ELR (cell line): ENCODE measurements at places on chromosomes 6 and 20.

DNA sequence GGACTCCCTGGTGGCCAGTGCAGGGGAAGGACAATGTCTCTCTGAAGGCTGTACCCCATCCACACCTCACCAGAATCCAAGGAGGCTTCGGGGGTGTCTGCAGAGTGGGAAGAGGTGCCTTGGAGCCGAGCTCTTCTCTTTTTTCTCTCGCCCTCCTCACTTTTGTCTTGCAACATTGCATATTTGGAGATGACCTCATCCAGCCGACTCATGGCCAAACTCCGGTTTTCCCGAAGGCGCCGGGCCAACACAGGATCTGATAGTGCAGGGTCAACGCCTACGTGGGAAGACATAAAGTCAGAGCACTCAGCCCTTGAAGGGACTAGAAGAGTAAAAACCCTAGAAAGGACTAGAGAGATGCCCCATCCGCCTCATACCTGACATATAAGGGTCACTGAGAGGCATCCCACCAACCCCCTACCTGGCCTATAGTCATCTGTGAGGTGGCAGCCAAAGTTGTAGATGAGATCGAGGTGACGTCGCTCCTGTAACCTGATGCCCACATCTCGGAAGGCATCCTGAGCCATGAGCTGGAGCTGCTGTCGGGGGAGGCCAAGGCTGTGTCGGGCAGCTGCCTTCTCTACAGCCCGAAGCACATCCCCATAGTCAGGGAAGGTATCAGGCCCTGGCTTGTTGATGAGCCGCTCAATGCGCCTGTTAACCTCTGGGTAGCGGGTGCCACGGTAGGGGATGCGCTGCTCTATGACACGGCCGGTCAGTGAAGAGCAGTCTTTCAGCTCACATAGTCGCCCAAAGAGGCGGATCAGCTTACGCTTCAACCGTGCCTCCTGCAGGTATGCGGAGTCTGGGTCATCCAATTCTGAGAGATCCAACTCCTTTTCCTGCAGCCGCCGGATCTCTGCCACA lies 3.0 kb upstream of the ZBTB22 start:
- DNase-seq: peak; percentile 97

DNA sequence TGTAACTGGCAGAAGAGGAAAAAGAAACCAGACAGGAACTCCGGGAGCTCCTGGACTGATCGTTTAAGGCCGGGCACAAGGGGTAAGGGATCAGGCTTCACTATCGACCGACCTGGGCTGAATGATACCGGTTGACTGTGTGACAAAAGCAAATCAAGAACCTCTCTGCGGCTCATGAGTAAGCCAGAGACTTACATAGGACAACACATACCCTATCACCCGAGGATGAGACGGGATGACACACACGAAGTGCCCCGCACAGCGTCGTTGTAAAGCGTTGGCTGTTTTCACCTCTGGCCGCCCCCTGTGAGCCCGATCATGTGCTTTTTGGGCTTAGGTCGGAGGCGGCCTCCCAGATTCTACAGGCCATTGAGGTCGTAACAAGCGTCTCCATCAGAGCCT lies 695 bp upstream of the TGIF2 start:
- DNase-seq: peak; percentile 79

GRCh38 chr20:38806855-38807655 lies 1.6 kb downstream of the PPP1R16B start:
- no peak for DNase-seq

- DNase-seq: no peak
These were observed 444.6 kb upstream of the DEFB115 start for GRCh38 chr20:30812739-30813411.

- DNase-seq: peak; percentile 58
These were observed 21.5 kb upstream of the AAR2 start for GRCh38 chr20:36214684-36215256.

GRCh38 chr6:11795403-11795802 lies 16.8 kb upstream of the ADTRP start:
- no peak for DNase-seq

DNA sequence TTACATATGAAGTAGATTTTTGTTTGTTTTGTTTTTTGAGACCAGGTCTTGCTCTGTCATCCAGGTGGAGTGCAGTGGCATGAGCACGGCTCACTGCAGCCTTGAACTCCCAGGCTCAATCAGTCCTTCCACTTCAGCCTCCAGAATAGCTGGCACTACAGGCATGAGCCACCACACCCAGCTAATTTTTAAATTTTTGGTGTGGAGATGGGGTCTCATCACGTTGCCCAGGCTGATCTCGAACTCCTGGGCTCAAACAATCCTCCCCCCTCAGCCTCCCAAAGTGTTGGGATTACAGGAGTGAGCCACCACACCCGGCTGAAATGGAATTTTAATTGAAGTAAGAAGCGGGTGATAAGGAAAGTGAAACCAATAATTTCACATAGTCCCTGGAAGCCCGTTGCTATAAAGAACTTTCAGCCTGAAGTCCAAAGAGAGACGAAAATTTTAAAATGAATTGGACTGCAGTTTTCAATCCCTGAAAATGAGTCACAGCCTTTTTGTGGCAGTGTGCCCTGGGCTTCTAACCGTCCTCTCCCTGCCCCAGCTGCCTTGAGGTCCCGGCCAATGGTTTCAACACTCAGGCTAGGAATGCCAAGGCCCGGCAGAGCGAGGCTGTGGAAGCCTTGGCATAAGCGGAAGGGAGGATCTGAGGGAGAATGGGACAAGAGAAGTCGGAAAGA lies 757 bp downstream of the RAET1E start:
- DNase-seq: peak; percentile 90

- no peak for DNase-seq
These were observed 652.7 kb downstream of the PHF3 start for GRCh38 chr6:64288351-64288750.

DNA sequence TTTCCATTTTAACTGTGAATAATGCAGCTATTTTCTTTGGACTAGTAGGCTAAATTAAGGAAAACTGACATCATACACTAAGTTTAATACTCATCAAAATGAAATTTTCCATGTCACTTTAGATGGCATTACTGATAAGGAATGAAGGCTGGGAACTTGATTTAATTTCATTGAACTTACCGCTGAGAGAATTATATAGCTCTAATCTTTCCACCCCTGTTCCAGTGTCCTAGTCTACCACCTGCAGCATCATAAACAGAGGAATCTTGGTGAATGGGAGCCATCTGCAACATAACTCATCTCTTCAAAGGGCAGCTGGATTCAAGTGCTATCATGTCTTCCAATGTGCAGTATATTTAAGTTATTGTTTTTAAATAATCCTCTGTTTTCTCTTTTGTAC lies 1395.2 kb downstream of the EPHA7 start:
- no peak for DNase-seq

- DNase-seq: no peak
These were observed 200.3 kb upstream of the FAM83B start for GRCh38 chr6:54646069-54646950.

- DNase-seq: no peak
These were observed 33.2 kb upstream of the VEGFA start for GRCh38 chr6:43736844-43737243.

- no peak for DNase-seq
These were observed 23.9 kb downstream of the INSM1 start for GRCh38 chr20:20391766-20392165.

DNA sequence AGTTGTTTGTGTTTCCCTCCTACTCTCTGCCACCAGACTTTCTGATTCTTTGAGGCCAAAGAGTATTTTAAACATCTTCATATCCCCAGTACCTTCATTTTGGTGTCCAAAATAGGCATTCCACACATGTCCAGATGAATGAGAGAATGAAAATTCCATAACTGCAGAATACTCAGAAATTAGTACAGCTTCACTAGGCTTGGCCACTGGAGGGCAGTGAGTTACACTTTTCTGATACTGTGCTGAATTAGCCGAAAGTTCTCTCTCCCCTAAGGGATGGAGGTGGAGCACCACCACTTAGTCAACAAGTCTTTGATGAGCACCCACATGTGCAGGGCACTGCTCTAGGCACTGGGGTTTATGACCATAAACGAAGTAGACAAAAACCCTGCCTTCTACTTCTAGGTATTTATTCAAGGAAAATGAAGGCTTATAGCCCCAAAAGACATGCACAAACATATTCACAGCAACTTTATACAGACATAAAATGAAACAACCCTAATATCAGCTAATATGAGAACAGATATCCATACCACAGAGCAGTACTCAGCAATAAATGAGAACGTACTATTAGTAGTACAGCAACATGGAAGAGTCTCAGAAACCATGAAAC lies 46.1 kb upstream of the TMEM217 start:
- DNase-seq: peak; percentile 66

GRCh38 chr20:15155848-15156401 lies 818.5 kb upstream of the FLRT3 start:
- DNase-seq: no peak

DNA sequence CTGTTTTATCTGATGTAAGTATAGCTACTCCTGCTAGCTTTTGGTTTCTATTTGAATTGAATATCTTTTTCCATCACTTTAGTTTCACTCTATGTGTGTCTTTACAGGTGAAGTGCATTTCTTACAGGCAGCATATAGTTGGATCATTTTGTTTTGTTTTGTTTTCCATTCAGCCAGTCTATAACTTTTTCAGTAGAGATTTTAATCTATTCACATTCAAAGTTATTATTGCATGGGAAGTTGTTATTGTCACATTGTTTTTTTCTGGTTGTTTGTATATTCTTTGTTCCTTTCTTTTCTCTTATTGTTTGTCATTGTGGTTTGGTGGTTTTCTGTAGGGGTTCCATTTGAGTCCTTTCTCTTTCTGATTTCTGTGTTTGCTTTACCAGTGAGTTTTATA lies 151.2 kb downstream of the PDE10A start:
- DNase-seq: no peak

GRCh38 chr6:44524476-44525227 lies 137.1 kb downstream of the CDC5L start:
- DNase-seq: no peak

- peak; percentile 74 for DNase-seq
These were observed 25.0 kb downstream of the CYB5R4 start for GRCh38 chr6:83884523-83884922.

DNA sequence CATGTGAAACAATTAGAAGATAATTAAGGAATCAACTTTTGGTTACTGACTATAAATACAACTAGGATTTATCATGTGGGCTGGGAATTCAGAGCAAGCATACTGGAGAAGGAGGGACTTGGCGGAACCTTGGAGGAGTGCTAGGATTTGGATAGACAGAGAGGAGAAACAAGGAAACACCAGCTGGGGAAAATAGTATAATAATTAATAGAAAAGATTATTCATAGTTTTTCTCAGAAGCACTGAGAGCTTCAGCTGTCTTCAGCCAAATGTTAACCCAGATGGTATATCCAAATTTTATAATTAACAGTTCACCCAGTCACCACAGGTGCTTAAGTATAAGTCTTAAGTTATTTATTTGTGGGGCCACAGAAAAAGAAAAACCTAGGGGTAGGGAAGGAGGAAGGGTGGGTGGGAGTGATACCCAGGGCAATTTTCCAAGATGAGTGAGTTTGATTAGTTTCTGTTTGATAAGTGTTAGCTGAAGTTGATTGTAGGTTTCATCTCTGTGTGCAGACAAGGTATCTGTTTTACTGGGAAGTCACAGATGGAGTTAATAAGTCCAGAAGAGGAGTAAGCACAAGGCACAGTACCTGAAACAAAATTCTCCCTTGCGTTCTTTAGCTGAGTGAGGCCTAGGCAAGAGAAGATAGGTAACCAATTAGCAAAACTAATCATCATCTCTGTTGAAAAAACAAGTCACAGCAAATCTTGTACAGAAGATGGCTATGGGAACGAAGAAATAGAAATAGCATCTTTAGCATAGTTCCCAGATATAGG lies 175.5 kb downstream of the TFAP2B start:
- no peak for DNase-seq

- DNase-seq: peak; percentile 37
These were observed 176.4 kb downstream of the ADGB start for GRCh38 chr6:146775220-146775619.

DNA sequence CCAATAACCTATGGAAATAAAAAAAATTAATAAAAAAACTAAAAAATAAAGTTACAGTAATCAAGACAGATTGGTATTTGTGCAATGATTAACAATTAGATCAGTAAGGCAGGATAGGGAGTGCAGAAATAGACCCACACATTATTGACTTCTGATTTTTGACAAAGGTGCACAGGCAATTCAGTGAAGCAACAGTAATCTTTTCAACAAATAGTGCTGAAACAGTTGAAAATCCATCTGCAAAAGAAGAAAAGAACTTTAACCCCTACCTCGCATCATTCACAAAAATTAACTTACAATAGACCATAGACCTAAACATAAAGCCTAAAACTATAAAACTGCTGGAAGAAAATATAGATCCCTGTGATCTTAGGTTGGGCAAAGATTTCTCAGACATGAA lies 4.5 kb upstream of the SMLR1 start:
- DNase-seq: no peak

GRCh38 chr6:32972353-32973143 lies 4.2 kb downstream of the BRD2 start:
- no peak for DNase-seq

DNA sequence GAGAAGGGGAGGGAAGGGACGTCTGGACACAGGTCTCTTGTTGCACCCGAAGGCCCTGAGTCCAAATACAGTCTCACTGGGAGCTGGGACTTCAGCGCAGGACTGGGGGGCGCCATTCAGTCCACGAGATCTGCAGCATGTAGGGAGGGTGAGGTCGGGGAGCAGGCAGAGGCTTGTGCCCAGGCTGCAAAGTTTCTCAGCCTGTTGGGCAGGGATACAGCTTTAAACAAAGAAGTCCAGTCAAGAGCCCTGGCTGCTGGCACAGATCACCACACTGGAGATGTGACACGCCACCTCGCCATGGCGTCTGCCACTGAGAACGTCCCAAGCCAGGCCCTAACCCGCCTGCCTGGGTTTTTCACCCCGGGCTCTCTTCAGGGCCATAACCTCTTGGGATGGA lies 256.6 kb downstream of the DLL1 start:
- DNase-seq: no peak

DNA sequence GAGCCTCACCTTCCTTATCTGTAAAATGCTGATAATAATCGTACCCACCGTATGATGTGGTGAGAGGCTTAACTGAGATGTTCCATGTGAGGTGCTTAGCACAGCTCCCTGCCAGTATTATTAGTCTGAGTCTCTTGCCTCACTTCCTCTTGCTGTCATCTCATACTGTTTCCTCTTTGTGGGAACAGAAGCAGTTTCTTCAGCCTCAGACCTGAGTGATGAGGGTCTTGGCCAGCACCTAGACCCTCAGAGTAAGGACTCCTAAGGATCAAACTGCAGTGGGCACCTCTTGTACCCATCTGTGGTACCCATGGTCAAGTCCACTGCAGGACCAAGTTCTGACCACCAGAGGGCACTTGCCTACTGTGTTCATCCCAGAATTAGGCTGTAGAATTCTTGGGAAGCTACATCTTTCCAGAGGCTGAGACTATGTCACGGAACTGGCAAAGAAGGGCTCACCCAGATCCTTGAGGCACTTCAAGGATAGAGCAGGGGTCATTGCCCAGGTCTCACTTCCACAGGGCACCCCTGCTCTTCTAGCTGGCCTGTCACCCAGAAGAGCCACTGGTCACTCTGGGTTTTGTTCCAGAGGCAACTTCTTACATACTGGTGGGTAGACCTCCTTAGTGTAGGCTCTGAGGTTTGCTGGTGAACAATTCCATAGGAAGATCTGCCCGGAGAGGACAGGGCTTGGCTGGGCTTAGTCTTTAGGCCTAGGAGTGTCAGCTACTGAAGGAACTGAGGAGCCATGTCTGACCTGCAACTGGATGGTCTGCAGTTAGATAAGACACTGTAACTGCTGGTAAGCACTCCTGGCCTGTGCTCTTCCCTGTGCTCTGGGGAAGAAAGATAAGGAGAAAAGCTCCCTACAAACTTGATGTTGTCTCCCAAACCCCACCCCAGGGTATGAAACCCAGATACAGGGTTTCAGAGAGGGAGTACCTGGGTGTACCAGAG lies 20.6 kb upstream of the SGK2 start:
- DNase-seq: peak; percentile 78

GRCh38 chr6:170247178-170247701 lies 43.6 kb downstream of the DLL1 start:
- no peak for DNase-seq
